B cell (primary cell): ENCODE measurements at places on chromosomes 11 and 22. TPM values are rescaled to one million over a fixed set of nuclear protein-coding genes. Genes with fewer than 3 reads are reported as not detected.

The MAJIN gene
- total RNA-seq: 0.71 and 0.95 TPM in 2 replicates

The NEFH gene
- 0.10 and 0.19 TPM in 2 replicates for total RNA-seq

The ENDOD1 gene
- 11.7 and 12.0 TPM in 2 replicates for total RNA-seq

The IRAG1 gene
- 0.32 and 0.58 TPM in 2 replicates for total RNA-seq

The APLNR gene
- not detected in 2 replicates for total RNA-seq

The PRDM11 gene
- total RNA-seq: 25.3 and 26.2 TPM in 2 replicates

The PARVG gene
- total RNA-seq: 247 and 271 TPM in 2 replicates

The ZNF202 gene
- 25.1 and 32.3 TPM in 2 replicates for total RNA-seq

The IGSF9B gene
- total RNA-seq: 0.37 and 0.85 TPM in 2 replicates

The CRYBB1 gene
- total RNA-seq: not detected in 2 replicates

The FAM180B gene
- total RNA-seq: 0.20 TPM in 1 of 2 replicates, not detected in the other

The ZNF214 gene
- total RNA-seq: not detected in 2 replicates

The ACTN3 gene
- 0.17 TPM in 1 of 2 replicates, not detected in the other for total RNA-seq

The CCDC90B gene
- 35.2 and 39.1 TPM in 2 replicates for total RNA-seq

The FLRT1 gene
- total RNA-seq: not detected in 2 replicates

The NRGN gene
- total RNA-seq: 0.66 TPM in 1 of 2 replicates, not detected in the other

The MYBPC3 gene
- total RNA-seq: 0.67 and 0.70 TPM in 2 replicates

The MMP27 gene
- not detected in 2 replicates for total RNA-seq

The INPP5J gene
- total RNA-seq: 0.29 and 0.52 TPM in 2 replicates
